Fibroblast of skin of scalp (primary cell): ENCODE measurements at places on chromosomes 4 and X.
A peak's percentile ranks its signal among the peaks of the same experiment; 100 is the strongest.

GRCh38 chr4:89829470-89830138, 7.4 kb downstream of the SNCA start:
- DNase-seq = no peak

DNA sequence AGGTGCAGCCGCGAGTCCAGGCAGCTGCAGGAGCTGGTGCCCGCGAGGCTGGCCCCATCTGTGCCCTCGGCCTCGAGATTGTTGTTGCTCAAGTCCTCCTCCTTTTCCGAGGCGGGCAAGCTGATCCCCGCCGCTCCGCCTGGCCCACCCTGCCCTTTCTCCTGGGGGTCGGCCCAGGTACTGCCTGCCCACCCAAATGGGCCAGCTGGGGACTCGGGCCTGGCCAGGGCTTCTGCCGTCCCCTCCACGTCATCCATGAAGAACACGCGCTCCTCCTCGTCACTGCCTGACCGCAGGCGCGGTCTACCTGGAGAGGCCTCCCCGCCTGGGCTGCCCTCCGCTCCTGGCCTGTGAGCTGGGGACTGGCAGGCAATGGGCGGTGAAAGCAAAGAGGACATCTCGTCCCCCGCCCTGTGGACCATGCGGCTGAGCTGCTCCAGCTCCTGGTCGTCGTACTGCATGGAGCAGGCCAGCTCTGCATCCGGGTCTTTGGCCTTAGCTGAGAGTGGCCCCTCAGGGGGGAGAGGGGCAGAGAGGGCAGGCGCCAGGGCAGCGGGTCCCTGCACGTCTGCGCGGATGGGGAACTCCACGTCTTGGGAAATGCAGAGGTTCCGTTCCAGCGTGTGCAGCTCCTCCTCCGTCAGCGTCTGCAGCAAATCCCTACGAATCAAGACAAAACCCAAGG, 43.1 kb upstream of the MXD4 start:
- no peak for DNase-seq

- no peak for DNase-seq
Measured at GRCh38 chrX:153633048-153633447, 14.0 kb upstream of the DUSP9 start.

DNA sequence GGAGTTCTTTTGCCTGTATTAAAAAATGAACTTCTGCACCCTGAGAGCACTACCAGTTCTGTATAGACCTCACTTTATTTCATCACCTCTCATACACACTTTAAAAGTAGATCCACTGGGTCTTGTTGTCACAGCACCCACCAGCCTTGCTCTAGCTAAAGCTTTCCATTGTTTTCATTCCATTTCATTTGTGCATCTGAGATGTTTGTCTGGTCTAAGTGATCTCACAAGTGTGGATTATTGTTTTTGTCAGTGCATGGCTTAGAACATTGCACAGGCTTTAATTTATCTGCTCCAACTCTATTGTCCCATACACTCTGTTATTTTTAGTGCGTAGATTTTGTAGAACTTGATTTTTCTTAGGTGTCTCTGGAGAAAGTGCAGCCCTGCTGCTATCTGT, 1157.5 kb upstream of the PABPC4L start:
- peak; percentile 49 for DNase-seq

DNA sequence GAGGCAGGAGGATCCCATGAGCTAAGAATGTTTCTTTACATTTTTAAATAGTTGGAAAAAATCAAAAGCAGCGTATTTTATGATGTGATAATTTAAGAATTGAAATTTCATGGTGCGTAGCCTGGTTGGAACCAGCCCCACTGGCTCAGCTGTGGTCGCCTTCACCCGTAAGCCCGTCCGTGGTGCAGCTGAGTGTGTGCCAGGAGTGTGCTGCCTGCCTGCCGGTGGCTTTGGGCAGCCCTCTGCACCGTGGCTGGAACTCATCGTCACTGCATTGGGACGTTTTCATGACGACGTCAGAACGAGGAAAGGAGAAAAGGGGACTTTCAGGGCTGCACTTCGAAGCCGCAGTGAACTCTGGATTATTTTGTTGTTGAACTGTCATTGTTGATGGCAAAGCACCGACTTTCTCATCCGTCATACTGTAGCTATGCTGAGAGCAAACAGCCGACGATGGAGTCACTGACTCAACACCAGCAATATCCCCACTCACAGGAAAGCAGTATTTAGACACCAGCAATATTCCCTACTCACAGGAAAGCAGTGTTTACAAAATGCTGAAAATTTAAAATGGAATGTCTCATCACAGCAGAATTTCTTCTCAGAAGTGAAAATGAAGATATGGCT, 35.1 kb downstream of the PCGF3 start:
- DNase-seq = no peak

DNA sequence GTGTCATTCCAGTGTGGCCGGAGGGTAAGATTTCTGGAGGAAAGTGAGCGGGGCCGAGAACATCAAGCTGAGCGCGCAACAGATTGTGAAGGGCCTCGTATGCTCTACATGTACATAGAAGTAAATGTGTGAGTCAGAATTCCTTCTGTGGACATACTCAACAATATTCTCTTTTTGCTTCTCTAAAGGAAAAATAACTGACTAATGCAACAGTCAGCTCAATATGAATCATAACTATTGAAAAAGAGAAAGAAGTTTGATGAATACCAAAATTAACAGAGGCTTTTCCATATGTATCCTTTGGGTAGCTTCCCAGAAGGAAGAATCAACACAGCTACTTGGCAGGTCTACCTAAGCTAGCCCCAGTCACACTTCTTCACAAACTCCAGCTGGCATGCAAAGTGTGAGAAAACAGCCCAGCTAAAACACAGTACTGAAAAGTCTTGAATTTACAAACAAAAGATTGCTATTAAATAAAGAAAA, 87.5 kb upstream of the ZFP42 start:
- peak; percentile 94 for DNase-seq

- DNase-seq = no peak
Measured at GRCh38 chrX:936979-937769, 275.3 kb downstream of the CRLF2 start.

DNA sequence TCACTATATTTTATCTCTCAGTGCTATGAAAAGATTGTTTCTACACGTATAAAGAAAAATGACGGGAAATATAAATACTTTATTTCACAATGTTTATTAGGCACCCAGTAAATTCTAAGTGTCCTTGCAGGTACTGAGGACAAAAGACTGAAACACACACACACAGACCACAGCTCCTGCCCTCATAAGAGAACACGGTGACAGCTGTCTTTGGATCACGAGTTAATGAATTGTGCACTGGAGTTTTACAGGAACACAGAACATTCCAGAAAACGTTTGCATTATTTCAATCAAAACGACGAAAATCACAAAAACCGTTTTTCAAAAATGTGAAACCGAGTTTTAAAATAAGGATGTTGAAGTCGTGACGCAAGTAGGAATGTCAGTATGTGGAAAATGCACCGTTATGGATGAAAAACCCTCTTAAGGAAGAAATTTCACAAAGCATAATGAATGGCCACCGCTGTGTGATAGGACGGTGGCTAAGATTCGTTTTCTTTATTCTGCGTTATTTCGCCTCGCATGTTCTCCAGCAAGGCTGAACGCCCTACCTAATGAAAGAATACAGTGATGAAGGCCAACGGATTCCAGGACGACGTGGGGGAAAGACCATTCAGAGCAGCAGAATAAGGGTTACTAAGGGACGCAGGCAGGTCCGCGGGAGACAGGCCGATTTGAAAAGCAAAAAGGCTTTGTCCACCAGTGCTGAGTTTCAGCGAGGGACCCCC, 24.2 kb downstream of the FAM156A start:
- DNase-seq = no peak

DNA sequence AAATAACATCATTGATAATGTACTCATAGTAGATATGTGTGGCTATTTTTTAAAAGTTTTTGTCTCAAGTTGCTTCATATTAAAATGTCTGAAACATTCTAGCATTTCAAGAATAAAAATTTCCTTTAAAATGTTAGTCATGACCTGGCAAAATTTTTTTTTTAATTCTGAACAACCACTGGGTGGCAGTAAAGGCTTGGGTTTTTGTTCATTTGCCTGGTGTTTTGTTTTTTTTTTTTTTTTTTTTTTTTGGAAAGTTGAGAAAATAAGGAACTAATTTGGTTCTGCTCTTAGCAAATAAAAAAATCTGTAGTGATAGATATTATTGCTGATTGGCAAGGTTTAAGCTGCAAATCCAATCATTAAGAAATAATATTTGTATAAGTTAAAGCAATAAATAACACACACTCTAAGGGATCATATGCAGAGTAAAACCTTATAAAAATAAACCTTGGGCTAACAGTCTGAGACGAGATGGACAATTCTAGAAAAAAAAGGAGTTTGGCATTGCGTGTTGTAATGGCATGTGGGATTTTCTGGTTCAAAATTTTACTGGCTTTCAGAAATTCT, 81.4 kb downstream of the CEP44 start:
- peak; percentile 42 for DNase-seq

DNA sequence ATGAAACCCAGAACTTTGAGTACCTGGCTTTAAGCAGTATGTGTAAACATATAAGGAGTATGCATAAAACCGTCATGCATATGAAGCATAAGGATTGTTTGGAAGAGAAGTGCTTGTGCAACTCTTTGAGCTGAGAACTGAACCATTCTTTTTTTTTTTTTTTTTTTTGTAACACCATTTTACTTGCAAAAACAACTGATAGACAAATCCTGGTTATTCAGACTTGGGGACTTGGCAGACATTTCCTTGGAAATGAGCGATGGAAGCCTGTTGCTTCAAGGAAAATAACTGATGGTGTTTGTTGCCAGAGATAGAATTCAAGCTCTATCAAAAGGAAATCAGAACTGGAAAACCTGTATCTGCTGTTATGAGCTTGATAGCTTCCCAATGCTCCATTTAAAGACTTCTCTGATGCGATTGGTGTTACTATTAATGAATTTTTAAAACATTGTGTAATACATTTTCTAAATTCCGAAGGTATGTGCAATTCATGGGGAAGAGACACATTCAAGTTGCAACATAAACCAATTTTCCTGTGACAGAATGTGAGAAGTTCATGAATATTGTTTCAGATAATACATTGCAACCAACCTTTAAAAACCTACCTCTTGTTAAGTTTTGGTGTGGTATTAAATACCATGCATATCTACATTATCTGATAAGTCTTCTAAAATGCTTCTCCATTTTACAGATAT, 47.0 kb upstream of the FAT1 start:
- peak; percentile 87 for DNase-seq

DNA sequence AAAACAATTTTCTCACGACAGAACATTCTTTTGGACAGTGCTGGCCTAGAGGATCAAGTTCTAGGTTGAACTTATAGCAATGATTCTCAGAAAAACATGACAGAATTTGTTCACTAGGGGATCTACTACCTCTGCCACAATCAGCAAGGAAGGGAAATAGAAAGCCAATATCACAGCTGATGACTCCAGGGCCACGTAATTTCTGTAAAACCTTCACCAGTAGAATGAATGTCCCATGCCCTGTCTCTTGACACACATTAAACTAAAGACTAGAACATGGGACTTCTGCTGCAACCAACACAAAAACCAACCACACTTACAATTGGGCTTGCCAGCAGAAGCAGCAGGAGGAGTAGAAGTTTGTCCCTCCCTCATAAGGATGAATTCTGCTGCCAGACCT, 86.0 kb upstream of the NPFFR2 start:
- DNase-seq = no peak

DNA sequence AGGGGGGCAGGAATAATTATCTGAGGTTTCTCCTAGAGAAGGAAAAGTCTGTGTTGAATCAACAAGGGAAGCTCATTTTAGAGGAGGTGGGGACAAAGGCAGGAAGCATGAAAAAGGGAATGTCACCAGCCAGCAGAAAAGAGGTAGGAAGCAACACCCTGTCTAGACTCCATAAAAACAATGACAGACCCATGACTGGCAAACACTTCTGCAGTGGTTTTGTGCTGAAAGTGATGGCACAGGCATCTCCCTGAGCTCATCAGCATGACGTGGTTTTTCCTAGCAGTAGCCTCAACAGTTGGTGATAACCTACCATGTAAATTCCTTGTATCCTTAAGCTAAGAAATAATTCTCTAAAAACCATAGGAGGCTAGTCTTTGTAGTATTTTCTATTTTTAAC, 110.7 kb upstream of the GALNT7 start:
- DNase-seq = no peak

- DNase-seq = no peak
Measured at GRCh38 chr4:183153190-183153916, 54.3 kb downstream of the WWC2 start.

- peak; percentile 50 for DNase-seq
Measured at GRCh38 chrX:70313503-70313902, 23.6 kb downstream of the KIF4A start.

GRCh38 chrX:42755815-42756214, 22.1 kb downstream of the PPP1R2C start:
- DNase-seq = peak; percentile 76

DNA sequence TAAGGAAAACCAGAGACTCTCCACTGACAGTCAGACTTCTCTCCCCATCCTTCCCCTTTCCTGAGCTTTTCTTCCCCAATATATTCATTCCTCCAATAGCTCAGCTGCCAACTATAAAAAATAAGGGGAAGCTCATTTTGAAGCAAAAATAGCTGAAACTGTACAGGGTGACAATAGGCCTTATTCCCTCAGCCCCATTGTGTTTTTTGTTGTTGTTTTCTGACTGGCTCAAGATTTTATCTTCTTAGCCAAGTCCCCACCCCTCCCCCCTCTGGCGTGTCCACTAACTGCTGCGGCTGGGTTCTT, 26.2 kb downstream of the PRPS1 start:
- DNase-seq = no peak

DNA sequence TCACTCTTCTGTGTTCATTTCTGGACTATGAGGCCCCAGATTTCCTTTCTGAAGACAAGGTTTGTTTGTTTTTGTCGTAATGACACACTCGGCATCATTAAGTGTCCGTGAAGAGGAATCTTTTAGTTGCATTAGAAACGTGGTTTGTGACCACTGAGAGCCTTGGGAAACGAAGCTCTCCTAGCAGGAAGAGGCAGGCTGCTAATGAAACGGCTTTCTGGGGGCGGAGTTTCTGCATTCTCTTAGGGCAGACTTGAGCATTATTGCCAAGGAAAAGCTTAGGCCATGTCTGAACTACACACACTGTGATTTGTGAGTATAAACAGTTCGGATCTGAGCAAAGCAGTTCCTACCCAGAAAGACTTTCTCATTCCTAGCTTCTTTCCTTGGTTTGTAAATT, 64.0 kb downstream of the SOX3 start:
- peak; percentile 1 for DNase-seq

GRCh38 chr4:168019019-168019651, 73.2 kb upstream of the ANXA10 start:
- peak; percentile 72 for DNase-seq

- DNase-seq = no peak
Measured at GRCh38 chrX:74490247-74490646, 69.0 kb downstream of the SLC16A2 start.

- DNase-seq = no peak
Measured at GRCh38 chr4:28310926-28311325, 1450.3 kb downstream of the STIM2 start.
